ENCODE measurements at places on chromosomes 6 and 20.

DNA sequence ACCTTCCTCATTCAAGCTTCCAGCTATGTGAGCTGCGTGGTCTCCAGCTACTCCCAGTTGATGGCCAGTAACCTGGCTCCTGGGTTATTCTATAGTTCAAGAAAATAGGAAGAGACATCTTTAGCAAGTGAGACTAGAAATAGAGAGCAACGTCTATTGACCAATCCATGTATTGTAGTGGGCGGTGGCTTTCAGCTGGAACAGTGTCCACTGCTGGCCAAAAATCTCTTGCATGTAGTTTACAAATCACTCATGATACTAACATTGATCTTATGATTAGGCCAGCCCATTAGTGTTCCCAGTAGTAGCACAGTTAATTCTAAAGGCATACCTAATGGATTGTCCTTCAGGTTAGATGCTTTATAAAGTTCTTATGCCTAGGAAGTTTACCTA, 58.9 kb upstream of the SCP2D1 start:
- no peak for DNase-seq

DNA sequence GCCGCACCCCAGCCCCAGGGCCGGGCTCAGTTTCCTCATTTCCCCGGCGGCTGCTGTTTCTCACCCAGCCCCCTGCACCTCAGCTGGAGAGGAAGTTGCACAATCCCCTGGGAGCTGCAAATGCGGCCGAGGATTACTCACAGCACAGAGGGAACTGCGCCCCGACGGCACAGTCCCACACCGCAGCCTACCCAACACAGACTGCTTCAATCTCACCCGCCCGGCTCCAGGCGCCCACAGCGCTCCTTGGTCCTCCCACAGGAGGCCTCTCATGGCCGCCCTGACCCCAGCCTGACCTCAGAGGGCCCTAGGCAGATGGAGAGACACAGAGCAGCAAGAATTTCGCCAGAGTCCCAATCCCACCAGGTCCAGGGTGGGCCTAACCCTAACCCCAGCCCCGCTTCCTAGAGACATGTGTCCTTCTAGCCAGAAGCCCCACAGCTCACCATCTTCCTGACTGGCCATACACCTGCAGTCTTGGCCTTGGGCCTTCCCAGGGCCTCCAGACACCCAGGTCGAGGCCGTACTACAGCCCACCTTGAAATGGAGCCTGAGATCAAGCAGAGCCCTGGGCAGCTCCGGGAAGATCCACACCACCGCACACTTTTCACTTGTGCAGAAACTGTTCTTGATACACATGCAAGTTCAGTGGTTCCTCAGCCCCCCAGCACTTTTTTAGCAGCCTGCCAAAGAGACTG, 11.7 kb downstream of the TFEB start:
- peak; percentile 95 for DNase-seq

DNA sequence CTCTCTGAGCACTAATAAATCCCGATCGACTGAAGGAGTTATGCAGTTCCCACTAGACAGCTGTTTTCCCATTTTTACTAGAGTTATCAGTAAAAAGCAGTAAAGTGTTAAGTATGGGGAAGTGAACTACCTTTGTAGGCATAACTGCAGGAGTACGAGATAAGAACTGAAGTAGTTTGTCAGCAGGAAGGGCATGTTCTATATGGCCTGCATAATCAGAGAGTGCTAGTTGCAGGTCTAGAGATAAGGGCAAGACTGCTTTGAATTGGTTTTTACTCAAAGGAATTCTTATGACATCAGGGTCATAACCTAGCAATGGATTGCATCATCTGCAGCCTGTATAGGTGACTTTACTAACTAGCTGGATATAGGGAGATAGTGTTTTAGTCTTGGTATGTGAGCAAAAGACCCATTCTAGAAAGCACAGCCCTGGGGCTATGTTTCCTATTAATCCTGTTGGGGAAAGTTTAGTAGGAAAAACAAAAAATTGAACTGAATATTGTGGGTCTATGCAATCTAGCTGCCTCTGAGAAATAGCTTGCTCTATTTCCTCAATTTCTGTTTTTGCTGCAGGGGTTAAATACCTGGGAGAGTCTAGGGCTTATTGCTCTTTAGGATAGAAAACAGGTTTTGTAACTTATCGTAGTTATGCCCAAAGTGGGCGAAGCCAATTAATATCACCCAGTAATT, 22.6 kb upstream of the CRISP1 start:
- no peak for DNase-seq

GRCh38 chr20:18901980-18902737, 88.6 kb downstream of the SCP2D1 start:
- no peak for DNase-seq

DNA sequence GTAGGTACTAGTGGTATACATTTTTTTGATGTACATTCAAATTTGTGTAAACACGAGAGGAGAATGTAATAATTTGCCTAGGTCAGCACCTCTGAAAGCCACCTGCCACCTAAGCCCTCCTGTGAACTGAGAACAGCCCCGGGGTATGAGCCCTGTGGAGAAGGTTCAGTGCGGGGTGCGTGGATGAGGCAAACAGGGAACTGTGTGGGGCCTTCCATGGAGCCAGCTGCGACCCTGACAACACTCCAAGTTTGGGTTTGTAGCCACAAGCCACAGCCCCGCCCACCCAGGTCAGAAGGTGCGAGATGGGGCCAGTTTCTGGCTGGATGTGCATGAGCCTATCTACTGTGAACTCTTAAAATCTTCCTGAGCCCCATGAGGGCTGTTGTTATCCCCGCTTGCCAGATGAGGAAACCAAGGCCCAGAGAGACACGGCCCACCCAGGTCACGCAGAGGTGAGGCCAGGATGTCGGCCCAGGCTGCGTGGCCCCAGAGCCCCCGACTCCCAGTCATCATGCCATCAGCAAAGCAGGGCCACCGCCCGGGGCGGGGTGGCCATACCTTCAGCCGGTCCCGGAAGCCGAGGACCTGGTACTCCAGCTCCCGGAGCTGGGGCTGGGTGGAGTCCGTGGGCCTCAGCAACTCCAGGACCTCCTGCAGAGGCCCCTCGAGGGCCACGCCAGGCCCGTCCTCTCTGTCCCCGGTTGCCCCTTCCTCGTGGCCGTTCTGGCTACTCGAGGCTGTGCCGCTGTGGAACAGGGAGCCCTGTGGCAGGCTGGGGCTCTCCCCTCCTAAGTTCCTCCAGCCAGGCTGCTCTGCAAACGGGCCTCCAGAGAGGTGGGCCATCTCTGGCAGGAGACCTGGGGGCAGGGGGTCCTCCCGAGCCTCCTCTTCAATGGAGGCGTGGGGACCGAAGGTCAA, 89.6 kb downstream of the RIPOR3 start:
- DNase-seq = peak; percentile 30

- DNase-seq = no peak
These were observed 177.8 kb downstream of the PLCB4 start for GRCh38 chr20:9246731-9247130.

GRCh38 chr20:56974499-56975250, 291.8 kb downstream of the BMP7 start:
- peak; percentile 80 for DNase-seq

DNA sequence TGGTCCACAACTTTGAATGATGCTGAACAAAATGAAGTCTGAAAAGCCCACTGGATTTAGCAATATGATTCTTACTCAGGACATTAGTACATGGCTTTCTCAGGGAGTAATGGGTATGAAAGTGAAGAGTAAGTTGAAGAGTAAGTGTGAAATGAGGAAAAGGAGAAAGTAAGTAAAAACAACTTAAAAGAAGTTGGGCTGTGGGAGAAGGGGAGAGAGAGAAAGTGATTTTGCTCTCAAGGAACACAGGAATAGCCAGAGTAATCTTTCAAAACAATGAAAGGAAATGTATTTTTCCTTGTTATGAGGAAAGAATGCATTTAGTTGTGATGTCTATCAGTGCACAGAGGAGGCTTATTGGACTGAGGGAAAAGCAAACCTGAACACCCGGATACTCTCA, 39.8 kb upstream of the NKAIN2 start:
- DNase-seq = no peak

GRCh38 chr20:53691060-53691810, 97.6 kb upstream of the ZNF217 start:
- no peak for DNase-seq

DNA sequence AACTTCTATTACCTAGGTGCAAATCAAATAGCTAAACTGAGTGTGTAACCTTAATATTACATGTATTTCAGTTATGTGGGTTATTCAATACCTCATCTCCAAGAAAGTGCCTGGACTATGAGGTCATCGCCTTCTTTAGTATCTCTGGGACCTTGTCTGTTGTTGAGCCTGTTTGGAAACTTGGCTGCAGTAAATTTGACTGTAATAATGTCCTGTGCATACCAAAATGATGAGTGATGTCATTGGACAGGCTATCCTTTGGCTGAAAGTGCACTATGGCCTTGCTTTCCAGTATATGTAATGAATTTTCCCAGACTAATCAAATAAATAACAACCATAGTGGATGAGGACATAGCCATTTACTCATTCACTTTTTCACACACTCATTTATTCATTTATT, 455.1 kb downstream of the ADGRB3 start:
- peak; percentile 86 for DNase-seq

DNA sequence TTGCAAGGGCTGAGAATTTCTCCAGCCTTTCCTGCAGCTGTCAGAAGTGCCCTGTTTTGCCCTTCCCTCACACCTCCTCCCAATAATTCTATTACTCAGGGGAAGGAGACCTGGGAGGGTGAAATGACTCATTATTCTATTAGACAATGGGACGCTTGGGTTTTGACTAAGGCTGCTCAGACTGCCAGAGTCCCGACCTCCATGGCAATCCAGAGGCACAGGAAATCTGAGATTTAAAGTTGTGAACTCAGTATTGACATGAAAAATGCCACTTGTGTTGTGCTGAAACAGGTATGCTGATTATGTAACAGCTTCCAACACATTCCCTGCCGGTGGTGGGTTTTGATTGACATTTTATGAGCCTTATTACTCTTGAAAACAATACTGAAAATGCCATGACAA, 625.9 kb upstream of the FLRT3 start:
- DNase-seq = no peak

- peak; percentile 49 for DNase-seq
These were observed 86.8 kb downstream of the ZFP64 start for GRCh38 chr20:52104546-52105441.

GRCh38 chr6:107173779-107174178, 58.5 kb upstream of the BEND3 start:
- peak; percentile 36 for DNase-seq

DNA sequence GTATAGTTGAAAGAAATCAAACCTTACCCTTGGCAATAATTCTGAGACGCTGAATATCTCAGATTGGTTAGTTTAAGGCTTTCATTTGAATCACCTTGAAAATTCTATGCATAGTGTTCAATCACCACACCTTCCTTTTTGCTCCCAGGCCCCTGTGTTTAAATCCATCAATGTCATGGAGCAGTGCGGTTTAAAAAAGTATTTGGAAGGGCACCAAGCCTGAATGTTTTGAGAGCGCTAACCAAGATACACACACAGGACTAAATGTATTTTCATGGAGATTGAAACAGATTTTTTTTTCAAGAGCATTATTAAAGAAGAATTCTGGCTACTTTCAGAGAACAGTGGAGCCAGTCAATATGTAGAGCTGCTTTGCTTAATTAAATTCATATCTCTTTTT, 195.7 kb downstream of the CENPW start:
- DNase-seq = peak; percentile 53

- no peak for DNase-seq
These were observed 159.5 kb downstream of the DTNBP1 start for GRCh38 chr6:15503346-15503680.

DNA sequence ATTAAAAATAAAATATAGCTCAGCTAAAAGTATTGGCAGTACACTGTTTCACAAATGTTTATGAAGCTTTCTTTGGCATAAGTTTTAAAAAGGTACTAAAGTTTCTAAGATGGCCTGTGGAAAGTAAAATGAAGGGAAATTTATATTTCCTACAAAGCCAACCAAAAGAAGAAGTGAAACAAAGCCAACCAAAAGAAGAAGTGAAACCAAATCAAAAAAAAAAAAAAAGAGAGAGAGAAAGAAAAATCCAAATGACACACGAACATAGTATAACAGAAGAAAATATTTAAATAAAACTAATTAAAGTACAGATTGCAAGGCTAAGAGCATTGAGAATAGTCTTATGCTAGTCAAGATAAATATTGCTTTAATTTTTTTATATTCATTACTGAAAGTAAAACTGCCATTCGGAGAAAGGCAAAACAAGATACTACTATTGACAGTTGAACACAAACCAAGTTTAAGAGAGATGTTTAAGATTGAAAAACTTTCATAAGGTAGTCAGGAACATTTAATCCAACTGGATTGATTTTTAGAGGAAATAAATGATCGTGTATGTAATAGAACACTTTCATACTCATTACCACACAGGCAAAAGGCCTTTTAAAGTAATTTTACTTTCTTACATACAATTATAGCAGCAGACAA, 12.8 kb upstream of the KHDRBS2 start:
- DNase-seq = no peak

DNA sequence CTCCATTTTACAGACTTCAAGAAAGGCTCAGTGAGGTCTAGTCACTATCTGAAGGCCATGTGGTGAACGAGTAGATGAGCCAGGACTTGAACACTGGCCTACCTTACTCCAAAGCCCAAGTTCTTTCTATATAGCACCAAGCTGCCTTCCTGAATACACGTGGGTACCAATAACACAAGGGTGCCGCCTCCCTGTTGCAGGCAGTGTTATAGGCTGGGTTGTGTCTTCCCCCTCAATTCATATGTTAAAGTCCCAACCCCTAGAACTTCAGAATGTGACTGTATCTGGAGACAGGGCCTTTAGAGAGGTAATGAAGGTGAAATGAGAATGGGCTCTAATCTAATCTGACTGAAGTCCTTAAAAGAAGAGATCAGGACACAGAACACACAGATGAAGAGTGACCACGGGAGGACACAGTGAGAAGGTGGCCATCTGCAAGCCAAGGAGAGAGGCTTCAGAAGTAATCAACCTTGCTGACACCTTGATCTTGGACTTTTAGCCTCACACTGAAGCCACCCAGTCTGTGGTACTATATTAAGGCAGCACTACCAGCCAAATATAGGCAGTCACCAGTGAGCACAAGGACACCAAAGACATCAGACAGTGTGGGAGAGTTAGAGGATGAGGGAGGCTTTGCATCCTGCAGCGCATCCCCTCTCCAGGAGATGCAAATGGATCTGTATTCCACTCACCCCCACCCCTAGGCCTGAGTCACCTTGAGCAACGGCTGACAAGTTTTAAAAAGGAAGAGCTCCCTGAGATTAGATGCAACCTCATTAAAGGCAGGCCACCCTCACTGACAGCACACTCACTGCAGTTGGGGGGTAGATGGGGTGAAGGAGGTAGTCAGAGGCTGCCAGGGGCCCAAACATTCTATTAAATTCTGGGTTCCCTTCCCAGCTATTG, 40.9 kb upstream of the LYRM2 start:
- no peak for DNase-seq
